Common myeloid progenitor, CD34-positive (primary cell): ENCODE measurements at places on chromosomes 12 and 14.

DNA sequence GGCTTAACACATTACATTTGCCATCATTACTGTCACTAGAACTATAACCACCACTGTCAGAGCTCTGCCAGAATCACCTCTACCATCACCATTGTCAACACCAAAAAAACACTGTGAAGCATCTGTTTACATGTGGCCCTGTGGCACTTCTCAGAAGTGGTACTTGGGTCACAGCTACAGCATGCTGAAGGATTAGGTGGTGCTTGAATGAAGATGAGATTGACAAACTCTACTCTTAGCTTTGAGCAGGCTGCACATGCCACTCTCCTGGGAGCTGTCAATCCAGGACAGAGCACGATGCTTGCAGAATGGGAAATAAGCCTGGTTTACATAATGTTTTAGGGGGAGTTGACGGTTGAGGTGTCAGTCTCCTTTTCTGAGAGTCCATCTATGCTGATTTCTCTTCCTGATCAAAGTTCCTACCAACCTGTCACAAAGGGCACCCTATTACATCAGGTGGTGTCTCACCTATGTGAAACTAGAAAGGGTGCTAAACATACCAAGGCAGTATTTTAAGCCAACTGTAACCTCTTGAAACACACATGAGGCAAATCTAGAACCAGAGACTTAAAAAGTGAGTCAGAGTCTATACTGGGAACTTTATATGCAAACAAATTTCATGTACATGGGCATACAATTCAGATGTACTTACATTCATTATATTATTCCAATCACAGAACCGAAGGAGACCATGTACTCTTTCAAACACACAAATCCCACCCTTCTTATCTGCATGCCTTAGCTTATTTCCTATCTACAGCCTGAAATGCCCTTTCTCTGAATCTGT is 258.7 kb downstream of the EMP1 start:
- no peak for DNase-seq
- H3K27ac ChIP-seq: no peak overlapping the region
- H3K4me3 ChIP-seq: no peak overlapping the region
- H3K36me3 ChIP-seq: no peaks in the 10 kb centered on the region
- H3K27me3 ChIP-seq: no peaks in the 10 kb centered on the region
- H3K4me1 ChIP-seq: no peaks in the 10 kb centered on the region

- no peaks in the 10 kb centered on the region for H3K27me3 ChIP-seq
- no peak overlapping the region for H3K27ac ChIP-seq
- H3K4me1 ChIP-seq: no peaks in the 10 kb centered on the region
- H3K36me3 ChIP-seq: peaks cover 21% of the 10 kb centered on the region
Observed at GRCh38 chr12:116719731-116720528, 17.9 kb downstream of the SPRING1 start.

GRCh38 chr14:95015046-95015445 is 142.3 kb downstream of the DICER1 start:
- H3K27ac ChIP-seq: no peak overlapping the region
- H3K4me3 ChIP-seq: no peak overlapping the region
- H3K36me3 ChIP-seq: no peaks in the 10 kb centered on the region
- DNase-seq: no peak

GRCh38 chr14:70317969-70318634 is 41.4 kb downstream of the COX16 start:
- H3K27me3 ChIP-seq: no peaks in the 10 kb centered on the region
- H3K36me3 ChIP-seq: no peaks in the 10 kb centered on the region
- no peak overlapping the region for H3K4me3 ChIP-seq
- H3K27ac ChIP-seq: no peak overlapping the region
- DNase-seq: peak; percentile 54

DNA sequence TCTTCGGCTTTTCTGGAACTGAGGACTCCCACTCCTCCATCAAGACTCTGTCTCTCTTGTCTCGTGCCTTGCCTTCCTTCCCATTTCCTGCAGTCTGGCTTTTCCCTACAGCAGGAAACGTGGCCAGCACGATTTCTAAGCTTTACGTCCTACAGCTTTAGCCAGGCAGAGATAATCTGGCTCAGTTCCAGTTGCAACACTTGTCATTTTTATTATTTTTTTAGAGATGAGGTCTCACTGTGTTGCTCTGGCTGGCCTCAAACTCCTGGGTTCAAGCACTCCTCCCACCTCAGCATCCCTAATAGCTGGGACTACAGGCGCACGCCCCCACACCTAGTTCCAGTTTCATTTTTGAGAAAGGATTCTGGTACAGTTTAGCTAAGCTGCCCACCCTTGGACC is 19.9 kb downstream of the CALM1 start:
- H3K4me3 ChIP-seq: no peak overlapping the region
- no peak overlapping the region for H3K27ac ChIP-seq
- H3K27me3 ChIP-seq: no peaks in the 10 kb centered on the region
- no peaks in the 10 kb centered on the region for H3K4me1 ChIP-seq

GRCh38 chr14:76964695-76965094 is 63.8 kb downstream of the IRF2BPL start:
- DNase-seq: no peak
- H3K36me3 ChIP-seq: no peaks in the 10 kb centered on the region
- peaks cover 16% of the 10 kb centered on the region for H3K4me1 ChIP-seq
- H3K27ac ChIP-seq: no peak overlapping the region

- H3K4me1 ChIP-seq: peaks cover 13% of the 10 kb centered on the region
- no peaks in the 10 kb centered on the region for H3K36me3 ChIP-seq
- DNase-seq: no peak
Observed at GRCh38 chr12:693934-694533, 30.8 kb upstream of the NINJ2 start.

DNA sequence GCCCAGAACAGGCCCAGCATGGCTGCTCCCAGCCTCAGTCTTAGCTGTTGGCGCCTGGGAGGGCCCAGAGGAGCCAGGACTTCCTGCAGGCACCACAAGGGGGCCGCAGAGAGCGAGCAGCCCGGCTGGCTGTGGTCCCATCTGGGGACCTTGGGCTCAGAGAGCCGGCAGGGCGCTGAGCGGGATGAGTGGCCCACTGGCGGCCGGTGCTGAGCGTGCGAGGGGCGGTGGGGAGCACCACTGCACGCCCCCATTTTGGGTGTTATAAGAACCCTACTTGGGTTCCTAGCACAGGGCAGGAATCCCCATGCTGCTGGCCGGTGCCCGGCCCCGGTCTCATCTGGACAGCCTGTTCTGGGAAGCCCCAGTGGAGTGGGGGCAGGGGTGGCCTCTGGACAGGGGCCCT is 25.9 kb upstream of the CRIP2 start:
- H3K27ac ChIP-seq: no peak overlapping the region
- peaks cover 21% of the 10 kb centered on the region for H3K36me3 ChIP-seq
- peak; percentile 76 for DNase-seq
- H3K4me3 ChIP-seq: no peak overlapping the region
- no peaks in the 10 kb centered on the region for H3K4me1 ChIP-seq
- H3K27me3 ChIP-seq: no peaks in the 10 kb centered on the region
